GM04503 (cell line): ENCODE measurements at places on chromosomes 2 and 18.
A peak's percentile ranks its signal among the peaks of the same experiment; 100 is the strongest.

GRCh38 chr18:62384610-62385097 is 59.5 kb downstream of the TNFRSF11A start:
- no peak for DNase-seq

GRCh38 chr18:22114526-22115321 is 54.7 kb upstream of the GATA6 start:
- no peak for DNase-seq

DNA sequence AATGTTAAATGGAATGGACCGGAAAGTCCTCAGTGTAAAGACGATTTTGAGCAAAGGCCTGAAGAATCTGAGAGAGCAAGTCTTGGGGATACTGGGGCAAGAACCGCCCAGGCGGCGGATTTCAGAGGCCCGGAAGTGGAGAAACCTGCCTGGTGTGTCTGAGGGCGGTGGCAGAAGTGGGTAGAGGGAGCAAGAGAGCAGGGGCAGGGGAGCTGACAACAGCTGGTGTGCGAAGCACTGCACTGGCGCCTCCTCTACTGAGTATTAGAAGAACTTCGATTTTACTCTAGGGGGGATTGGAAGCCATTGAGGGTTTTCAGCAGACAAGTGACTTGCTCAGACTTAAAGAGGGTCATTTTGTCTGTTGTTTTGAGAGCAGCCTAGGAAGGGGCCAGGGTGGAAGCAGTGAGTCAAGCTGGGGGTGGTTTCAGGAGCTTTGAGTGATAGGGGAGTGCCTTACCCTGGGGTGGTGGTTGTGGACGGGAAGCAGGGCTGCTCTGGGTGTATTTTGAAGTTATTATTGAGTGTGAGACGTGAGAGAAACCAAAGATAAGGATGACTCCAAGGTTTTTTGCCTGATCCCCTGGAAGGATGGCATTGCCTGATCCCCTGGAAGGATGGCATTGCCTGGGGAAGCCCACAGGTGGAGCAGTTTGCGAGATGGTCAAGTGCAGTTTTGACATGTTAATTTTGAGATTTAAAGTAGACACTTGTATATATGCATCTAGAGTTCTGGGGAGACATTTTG is 52.5 kb downstream of the ZNF236 start:
- DNase-seq: no peak

- no peak for DNase-seq
Measured at GRCh38 chr2:26891-27290, 19.4 kb downstream of the FAM110C start.

DNA sequence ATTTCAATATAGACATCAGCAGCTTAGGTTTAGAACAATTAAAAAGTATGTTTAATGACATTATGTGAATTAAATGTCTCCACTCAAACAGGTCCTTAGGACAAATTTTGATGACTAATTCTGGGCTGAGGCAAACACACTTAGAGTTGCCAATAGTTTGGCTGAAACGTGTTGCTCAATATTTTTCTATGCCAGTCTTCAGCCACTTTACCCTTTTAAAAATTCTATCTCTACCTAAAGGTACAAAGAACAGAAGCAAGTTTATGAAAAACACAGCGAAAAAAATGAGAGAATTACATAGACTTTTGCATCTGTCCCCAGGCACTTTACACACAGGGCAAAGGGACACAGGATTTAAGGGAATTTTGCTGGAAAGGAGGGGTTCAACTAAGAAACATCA is 4.5 kb downstream of the IDH1 start:
- peak; percentile 15 for DNase-seq

DNA sequence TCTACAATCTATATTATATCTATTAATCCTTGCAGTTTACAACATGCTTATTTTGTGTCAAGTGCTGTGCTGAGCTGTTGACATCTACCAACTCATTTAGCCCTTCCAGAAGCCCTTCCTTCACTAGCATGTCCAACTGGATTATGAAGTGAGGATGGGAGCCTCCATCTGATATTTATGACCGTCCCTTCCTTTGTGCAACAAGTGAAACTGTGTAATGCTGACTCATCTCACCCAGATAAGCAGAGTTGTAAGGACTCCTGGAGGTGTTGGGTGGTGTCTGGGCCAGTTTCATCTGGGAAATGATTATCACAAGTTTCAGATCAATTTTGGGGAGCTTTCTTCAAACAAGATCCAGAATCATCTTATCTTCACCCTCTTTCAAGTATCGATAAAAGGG is 156.6 kb upstream of the ETAA1 start:
- DNase-seq: no peak

- DNase-seq: no peak
Measured at GRCh38 chr2:129911363-129912065, 68.0 kb upstream of the RAB6C start.

GRCh38 chr2:6535572-6535971 is 330.1 kb downstream of the CMPK2 start:
- DNase-seq: no peak
